ENCODE measurements at places on chromosomes 13 and 19.

DNA sequence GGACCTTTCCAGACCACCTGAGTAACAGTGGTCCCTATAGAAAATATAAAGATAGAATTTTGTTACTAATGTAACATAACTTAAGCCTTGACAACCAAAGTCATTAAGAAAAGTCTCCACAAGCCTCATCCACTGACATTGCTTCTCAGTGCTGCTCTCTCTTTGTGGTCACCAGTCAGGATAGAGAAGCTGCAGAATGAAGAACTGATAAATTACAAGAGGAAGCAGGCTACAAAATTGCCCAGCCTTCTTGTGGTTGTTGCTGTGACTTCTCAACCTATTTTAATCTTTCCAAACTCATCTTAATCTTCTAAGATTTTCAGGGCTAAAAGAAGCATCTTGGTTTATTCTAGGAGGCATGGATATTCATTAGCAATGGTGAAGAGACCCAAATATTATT lies 343.8 kb downstream of the MZT1 start:
- no peak for DNase-seq

DNA sequence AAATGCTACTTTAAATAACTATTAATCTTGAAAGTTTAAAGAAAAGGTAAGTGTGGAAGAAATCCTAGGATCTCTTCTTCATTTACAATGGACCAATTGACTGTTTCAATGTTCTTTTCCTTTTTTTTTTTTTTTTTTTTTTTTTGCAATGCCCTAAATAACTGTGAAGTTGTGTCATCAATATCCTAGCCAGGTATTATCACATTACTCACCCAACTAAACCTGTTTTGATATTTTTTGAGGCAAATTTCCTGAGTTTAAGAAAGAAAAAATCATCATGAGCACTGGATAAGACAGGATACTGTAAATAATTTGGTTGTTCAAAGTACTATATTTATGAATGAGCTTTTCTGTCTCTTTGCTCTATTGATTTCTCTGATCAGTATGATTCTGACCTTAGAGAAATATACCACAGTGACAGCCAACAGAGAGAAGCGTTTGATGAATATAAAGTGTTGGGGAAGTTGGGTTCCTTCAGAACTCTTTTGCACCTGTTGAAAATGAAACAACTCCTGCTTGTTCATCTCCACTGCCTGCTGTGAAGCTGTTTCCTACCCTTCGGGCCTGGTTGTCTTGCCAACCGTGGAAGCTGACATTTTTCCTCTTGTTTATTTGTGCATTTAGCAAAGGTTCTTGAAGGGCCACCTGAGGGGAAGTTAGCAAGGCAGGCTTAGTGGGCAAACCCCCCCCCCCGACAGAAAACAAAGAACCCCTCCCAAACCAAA lies 1220.5 kb upstream of the SLC10A2 start:
- no peak for DNase-seq

- no peak for DNase-seq
Observed at GRCh38 chr19:39318690-39319089, 2.0 kb downstream of the LRFN1 start.

DNA sequence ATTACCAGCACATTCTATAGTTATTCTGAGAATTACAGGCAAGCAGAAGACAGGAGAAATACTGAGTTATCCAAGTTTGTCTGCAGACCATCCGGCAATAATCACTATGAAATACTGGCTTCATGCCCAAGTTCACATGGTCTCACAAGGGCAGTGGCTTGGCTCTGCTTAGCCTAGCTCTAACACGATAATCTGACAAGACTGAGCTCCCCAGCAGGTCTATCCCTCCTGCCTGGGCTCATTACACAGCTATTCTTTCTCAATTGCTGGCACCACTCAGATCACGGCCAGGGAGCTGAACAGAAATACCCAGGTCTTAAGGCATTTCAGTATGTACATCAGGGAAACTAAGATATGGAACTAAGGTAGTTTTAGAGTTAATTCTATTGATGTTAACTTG lies 361.6 kb upstream of the PCDH20 start:
- no peak for DNase-seq

- DNase-seq: no peak
Observed at GRCh38 chr13:113232208-113233003, 23.0 kb downstream of the CUL4A start.

DNA sequence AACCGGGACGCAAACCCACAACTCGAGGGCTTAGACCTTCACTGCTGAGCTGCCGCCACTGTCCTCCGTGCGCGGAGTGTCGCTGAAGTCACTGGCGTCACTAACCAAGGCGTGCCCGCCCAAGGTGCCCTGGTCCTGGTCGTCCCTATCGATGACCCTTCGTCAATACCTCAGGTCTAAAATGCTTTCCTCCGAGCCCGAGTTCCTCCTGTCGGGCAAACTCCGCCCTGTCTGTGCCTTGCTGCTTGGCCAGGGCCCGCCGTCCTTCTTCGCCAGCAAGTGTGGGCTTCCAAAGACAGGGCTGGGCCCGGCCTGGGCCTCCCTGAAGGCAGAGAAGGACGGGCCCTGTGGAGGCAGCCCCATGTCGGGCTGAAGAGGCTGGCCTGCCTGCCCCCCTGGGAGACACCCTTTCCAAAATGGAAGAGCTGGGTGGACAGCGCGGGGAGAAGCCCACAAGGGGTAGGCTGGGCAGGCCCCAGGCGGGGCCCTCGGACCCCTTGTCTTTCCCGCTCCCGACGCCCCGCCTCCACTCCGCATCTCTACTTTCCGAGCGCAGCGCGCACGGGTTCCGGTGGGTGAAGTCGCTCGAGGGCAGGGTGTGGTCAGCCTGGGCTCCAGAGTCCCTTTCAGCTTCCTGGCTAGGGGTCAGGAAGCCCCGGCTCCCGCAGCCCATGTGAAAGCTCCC lies 13.4 kb downstream of the RB1 start:
- DNase-seq: no peak

DNA sequence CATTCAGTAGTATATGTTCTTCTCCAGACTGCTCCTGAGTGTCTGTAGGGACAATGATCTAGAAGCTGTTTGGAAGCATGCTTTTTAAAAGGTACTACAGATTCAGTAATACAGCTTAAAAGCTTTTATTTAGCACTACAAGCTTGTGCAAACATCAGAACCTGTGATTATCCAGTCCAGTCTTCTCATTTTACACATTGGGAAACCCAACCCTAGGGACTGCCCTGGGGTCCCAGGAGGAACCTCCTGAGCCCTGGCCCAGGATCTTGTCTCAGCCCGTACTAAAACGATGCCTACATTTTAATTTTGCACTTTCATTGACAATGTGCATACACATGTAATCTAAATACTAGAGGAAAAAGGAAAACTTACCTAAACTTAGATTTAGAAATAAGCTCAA lies 12.5 kb downstream of the DOCK9 start:
- DNase-seq: no peak

- DNase-seq: no peak
Observed at GRCh38 chr13:46622630-46623256, 69.8 kb downstream of the LRCH1 start.

- no peak for DNase-seq
Observed at GRCh38 chr19:16726916-16727315, 7.3 kb downstream of the NWD1 start.

DNA sequence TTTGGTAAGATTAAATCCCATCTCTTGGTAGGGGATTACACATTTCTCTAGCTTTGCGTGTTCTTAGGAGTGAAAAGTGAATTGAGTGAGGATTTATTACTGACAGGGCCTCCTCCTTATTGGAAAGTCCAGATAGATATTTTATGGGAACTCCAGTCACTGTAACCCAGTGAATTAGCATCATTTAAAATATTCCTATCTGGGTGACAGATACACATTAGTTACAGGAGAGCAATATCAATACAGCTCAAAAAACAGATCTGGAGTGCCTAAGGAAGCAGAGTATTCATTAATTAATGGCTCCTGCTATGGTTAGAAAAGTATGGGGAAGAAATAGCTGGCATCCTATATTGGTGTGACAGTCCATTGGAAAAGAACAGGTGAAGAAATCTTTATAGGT lies 248.2 kb downstream of the SLITRK6 start:
- DNase-seq: no peak
